ENCODE measurements at places on chromosomes 5 and 9. TPM values are rescaled to one million over a fixed set of nuclear protein-coding genes. Genes with fewer than 3 reads are reported as not detected.

Gene PCDHGA3
- 4.1 TPM for total RNA-seq

Gene LOX
- 3.3 TPM for total RNA-seq

Gene PAEP
- not detected for total RNA-seq

Gene TMEM267
- 9.8 TPM for total RNA-seq

Gene LECT2
- total RNA-seq: not detected
